Stimulated activated CD4-positive, alpha-beta T cell treated with anti-CD3 and anti-CD28 coated beads, Interleukin-4, amount 100 ng/mL, for 24 hours (primary cell): ENCODE measurements at places on chromosomes 1 and 21.

DNA sequence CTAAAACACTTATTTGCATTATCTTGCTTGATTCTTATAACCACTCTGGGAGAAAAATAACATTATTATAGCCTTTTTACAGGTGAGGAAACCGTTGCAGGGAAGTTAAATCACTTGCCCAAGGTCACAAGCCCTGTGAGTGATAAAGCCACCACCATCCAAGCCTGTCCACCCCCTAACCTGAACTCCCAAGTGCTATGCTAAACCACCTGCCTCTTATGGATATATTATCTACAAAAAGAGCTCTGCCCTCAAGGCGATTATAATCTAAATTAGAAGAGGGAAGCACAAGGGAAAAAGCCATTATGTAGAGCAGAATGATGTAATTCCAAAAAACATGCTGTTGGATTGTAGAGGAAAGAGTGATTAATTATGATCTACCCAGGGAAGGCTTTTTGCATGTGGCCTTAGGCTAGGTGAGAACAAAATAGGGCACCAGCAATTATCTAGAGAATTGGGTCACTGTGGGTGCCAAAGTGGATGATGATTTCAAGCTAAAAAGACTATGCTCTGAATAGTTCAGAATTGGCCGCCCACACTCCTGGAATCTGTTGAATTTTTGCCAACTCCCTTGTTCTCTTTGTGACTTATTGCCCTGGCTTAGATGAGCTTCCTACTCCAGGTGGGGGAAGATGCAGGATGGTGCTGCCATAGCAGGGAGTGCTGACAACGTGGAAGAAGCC lies 205.3 kb downstream of the FGGY start:
- no peak for DNase-seq

GRCh38 chr1:1087351-1088028 lies 13.4 kb upstream of the RNF223 start:
- DNase-seq: no peak

DNA sequence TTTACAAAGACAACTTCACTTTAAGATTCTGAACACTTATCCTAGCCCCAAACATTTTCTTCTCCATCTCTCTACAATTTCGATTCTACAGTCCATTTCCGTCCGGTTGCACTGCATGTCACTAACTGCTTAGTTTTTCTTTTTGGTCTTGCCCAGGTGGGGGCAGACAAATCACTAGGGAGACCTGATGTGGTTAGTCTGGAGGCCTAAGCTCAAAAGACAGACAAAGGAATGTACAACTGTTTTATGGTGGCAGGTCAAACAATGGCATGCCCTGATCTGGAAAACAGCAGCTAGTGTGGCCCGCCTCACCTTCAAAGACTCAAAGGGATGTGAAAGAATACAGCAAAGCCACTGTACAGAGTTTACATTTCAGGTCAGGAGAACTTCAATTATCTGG lies 3.8 kb downstream of the ETV3 start:
- DNase-seq: no peak

DNA sequence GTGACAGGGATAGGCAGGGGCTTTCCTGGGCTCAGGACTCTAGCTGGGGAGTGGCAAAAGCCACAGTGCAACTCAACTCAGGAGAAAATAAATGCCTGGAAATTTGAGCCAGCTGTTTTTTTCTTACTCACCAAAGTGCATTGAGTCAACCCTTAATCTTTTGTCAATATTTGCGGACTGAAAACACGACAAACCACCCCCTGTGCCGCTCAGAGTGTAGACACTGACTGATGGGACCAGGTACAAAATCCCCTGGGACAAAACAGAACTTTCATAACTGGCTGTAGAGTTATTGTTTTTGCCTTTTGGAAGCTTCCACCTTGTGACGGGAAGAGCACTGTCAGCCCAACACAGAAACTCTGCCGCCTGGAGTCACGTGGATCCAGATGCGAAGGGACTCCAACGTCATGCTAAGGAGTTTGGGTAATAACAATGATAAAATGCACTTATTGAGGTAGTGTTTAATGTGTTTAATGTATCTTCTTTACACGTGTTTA lies 164.6 kb downstream of the PLPP3 start:
- no peak for DNase-seq

GRCh38 chr1:221783936-221784335 lies 42.0 kb upstream of the DUSP10 start:
- DNase-seq: no peak
